DMS153 (cell line): ENCODE measurements at places on chromosomes 2 and 18.

- no peak for DNase-seq
Observed at GRCh38 chr2:136482006-136482405, 283.3 kb upstream of the THSD7B start.

DNA sequence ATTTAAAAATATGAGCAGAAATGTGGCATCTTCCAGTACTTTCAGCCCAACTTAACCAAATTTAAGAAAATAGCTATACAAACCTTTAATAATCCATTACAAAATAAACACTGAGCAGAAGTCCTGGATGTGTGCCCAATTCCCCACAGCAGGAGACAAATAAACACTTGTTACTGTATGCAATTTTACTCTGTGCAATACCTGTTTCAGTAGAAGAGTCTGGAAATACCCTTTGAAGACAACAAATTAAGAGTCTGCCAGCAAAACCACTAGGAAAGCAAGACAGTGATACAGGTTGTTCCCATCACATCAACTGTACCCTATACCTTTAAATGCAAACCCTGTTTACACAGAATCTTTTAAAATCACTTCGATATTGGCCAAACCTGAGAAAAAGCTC lies 41.4 kb upstream of the RNU4ATAC start:
- peak; percentile 87 for DNase-seq

DNA sequence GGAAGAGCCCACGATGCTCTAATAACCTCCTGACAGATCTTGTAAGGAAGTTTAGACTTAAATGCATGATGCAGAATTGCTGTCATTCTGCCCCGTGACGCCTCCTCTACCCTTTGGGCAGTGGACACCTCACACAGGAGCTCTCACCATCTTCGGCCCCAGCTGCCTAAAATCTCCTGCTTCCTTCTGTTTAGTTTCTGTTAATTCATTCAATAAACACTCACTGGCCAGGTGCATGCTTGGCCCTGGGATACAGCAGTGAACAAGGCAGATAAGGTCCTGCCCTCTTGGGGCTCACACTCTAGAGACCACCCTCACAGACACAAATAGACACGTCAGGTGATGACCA lies 81.1 kb downstream of the SEPTIN10 start:
- no peak for DNase-seq

DNA sequence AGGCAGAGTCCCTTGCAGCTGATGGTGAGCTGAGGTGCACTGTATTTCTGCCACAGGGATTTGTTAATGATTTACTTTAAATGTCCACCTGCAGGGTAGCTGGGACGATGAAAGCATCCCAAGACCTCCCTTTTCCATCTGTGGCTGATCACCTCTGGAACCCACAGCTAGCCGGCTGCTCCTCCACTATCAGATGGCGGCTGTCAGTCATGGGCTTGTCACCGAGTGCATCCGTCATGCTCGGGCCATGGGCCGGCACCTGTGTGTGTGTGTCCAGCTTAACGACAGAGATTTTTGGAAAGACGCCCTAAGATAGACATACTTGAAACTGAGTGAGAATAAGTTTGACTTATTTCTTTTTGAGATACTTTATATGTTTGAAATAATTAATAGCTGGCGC lies 235.2 kb downstream of the FAM210A start:
- no peak for DNase-seq

DNA sequence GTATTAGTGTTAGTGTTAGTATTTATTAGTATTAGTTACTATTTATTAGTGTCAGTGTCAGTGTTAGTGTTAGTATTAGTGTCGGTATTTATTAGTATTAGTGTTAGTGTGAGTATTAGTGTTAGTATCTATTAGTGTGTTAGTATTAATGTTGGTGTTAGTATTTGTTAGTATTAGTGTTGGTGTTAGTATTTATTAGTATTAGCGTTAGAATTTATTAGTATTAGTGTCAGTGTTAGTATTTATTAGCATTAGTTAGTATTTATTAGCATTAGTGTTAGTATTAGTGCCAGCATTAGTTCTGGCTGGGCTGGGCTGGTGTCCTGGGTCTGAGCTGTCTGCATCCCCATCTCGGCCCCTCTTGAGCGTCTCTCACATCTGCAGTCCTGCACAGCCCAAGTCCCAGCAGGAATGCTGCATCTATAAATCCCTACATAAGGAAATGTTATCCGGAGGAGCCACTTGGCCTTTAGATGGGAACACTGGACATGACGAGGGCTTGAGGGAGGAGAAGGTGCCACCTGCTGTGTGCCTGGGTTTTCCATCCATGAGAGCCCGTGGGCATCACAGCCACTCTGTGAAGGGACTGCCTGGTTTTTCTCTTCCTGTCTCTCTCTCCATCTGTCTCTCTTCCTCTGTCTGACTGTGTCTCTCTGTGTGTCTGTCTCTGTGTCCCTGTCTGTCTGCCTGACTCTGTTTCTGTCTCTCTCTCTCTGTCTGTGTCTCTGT lies 33.6 kb downstream of the TWIST2 start:
- DNase-seq: no peak

DNA sequence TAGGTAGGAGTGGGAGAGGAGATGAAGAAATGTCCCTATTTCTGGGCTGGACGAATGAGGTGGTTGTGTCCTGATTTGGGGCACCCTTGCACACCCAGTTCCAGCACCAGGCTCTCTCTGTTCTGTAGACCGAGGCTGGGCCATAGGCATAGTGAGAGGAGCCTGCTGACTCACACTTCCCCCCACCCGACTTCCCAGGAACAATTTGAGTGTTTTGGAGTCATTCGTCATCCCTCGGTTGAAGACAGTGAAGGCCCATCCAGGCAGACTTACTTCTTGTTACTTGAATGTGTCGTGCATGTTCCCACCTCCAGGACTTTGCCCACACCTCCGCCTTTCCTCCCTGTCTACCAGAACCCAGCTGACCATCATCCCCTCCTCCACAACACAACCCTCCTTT lies 179.1 kb downstream of the HAUS1 start:
- no peak for DNase-seq

DNA sequence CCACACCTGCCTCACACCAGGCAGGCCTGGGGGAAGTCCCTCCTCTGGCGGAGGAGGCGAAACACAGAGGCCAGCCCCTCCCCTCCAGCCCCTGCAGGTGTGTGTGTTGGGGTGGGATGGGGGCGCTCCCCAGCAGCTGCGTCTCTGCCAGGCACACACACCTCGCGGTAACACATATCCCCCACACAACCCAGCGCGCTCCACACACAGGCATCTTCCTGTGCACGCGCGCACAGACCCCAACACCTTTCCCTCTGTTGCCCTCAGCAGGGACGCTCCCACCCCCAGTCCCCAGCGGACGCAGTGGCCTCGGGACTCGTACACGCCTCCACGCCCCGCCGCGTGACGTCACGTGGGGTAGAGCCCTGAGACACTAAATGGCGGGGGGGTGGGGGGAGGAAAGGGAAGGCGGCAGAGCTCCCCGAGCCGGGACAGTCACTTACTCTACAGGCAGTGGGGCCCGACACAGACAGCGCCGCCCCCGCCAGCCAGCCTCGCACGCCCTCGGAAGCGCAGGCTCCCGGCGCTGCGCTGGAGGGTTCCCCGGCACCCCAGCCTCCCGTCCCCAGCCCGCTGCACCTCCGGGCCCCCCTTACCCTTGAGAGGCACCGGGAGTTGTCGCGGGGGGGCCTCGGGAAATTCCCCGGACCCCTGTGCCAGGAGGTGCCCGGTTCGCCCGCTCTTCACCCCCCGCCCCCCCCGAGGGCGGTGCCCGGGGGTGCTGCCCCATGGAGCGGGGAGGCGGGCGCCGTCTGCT lies at the start of gene WNT10A:
WNT10A (plus strand) TSS at position 751 of the 757 bp plus-strand sequence. CDS start 144 bp downstream, outside the sequence.
- DNase-seq: no peak

DNA sequence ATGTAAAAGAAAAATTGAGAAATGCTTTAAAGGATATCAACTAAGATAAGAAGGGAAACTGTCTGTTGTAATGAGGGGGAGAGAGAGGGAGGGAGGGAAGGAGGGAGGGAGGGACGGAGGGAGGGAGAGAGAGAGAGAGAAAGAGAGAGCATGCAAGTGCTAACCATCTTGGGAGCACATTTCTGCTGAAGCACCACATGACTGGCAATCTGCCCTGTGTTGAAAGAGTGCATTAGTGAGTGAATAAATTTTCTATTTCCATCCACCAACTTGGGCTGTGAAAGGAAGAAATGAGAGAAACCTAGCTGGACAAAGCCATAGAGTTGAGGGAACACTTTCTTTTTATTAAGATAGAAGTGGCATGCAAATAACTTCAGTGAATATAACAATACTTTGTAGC lies 110.7 kb downstream of the TMX3 start:
- DNase-seq: no peak

- no peak for DNase-seq
Observed at GRCh38 chr2:206392118-206392517, 51.2 kb upstream of the ADAM23 start.

- peak; percentile 73 for DNase-seq
Observed at GRCh38 chr2:9191041-9191481, 15.6 kb upstream of the ASAP2 start.

GRCh38 chr2:223943561-223944008 lies 1.6 kb downstream of the WDFY1 start:
- DNase-seq: no peak

- DNase-seq: no peak
Observed at GRCh38 chr2:28643911-28644334, 107.7 kb upstream of the PPP1CB start.

DNA sequence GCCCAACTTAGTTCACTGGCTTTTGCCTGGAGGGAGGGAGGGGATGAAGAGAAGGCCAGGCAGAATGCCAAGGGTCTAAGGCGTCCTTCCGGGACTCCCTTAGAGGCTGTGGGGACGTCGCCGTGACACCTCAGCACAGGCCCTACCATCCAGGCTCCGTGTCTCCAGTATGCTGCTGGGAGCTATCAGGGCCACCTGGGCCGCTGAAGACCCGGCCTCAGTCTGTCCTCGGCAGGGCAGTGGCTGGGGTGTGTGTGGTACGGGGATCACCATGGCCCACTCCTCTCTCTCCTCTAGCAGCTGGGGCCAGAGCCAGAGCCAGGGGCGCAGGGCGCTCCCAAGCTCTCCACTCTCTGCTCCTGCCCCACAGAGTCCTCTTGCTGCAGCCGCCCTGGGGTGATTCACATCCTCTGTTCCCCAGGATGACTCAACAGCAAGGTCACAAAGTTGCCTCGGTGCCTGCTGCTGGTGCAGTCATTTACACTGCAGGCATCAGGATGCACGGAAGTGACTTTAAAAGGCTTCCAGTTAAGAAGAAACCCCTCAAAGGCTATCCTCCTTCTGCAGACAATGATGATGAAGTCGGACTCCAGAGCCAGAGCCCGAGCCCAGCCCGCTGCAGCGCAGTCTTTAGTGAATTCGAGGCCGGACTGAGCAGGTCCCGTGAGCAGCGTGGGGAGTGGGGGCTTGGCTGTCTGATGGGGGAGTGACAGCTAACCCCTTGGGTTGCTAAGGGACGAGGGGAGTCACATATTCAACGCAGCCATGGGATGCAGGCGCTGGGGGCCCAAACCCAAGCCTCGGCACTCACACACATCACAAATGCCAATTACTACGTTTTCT lies 31.9 kb downstream of the SNORC start:
- no peak for DNase-seq

- DNase-seq: peak; percentile 69
Observed at GRCh38 chr2:9074930-9075329, 71.4 kb upstream of the MBOAT2 start.

- peak; percentile 35 for DNase-seq
Observed at GRCh38 chr2:72745679-72746368, 80.0 kb downstream of the EXOC6B start.

DNA sequence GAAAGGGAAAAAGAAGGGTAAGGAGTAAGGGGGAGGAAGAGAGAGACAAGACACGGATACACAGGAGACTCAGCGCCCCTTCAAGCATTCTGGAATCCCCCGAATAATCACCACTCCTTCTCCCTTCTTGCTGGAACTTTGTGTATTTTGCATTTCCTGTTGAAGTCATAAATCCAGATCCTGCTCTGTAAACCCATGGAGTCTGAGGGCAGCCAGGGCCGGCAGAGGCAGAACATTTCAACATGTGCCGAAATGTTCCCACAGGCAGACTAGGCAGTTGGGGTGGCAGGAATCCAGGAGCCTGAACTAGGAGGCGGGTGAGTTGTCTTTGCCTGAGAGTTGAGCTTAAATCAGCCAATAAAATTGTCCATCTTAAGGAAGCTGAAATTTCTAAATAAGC lies 193.1 kb downstream of the SH3RF3 start:
- DNase-seq: no peak
